ENCODE measurements at places on chromosomes 16 and 17.

DNA sequence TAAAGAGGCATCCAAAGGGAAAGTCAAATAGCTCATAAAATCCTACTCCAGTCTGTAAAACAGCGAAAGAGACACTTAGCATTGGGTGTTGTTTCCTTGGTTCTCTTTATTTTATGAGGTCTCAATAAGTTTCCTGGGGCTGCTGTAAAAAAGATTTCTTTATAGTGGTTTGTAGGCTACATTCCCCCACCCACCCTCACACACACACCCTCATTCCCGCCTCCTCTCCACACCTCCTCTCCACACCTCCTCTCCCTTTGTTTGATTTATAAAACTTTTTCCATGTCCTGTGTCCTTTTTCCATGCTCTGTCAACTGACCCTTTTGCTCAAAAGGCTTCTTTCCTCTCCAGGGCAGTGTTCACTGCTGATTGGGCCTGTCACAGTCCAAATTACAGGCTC lies 178.9 kb upstream of the SOX9 start:
- DNase-seq = no peak

- DNase-seq = no peak
Observed at GRCh38 chr16:82004601-82005000, 6.7 kb downstream of the SDR42E1 start.

DNA sequence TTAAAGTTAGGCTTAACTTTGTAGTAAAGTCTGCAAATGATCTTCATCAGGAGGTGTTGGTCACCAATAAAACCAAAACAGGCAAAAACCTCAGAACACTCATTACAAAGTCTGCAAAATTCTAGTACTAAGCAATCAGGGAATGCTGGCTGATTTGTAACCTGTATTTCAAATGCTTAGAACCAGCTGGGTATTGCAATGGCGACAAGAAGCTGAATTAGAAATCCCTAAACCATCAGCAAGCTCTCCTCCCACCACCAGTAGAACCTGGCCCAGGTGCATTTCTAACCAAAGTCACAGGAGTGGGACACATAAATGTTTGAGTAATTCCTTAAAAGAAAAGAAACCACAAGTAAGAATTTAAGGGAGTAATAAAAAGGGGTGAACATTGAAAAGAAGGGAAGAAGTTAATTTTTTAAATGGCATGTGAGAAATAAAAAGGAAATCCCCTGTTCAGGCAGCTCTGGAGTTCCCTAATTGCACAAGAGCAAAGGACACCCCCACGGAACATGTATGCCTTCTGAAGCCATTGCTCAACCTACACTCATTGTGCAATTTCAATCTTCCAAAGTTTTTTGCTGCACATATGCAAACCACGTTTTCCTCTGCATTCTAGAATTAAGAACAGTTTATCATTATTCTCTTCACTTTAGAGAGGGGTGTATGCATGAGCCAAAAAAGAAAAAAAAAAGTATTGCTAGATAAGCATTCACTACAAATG lies 102.9 kb downstream of the HIC1 start:
- DNase-seq = no peak

DNA sequence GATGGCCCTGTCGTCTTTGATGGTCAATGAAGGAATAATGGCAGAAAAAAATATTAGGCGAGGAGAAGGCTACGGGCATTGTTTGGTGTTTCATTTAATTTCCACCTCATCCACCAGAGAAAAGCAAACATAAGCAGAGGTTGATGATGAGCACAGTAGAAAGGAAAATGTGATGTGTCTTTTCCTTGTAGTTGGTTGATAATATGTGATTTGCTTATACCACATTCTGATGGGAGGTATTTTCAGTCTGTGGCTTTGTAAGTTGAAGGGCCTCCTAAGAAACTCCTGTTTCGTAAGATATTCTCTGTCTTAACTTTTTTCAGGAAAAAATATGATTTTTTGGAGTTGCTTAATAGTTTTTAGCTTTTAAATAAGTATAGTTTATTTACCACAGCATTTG lies 215.7 kb downstream of the PRKCA start:
- no peak for DNase-seq

- DNase-seq = no peak
Observed at GRCh38 chr17:28258347-28258887, 60.6 kb upstream of the TMEM97 start.

DNA sequence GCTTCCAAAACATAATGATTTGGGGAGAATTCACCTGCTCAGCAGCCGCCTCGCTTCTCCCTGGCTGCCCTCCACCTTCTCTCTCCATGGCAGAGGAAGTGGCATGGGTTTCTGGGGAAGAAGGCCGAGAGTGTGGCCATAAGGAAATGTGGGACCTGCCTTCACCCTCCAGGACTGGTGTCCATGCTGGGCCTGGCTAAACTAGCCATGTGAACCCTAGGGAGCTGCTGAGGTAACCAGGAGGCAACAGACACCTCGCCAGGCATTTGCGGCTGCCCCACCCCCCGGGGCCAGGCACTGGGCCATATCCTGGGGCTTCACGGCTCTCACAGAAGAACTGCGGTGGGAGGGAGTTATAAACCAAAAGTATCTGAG lies 9.9 kb upstream of the CMTM4 start:
- no peak for DNase-seq

GRCh38 chr16:4612474-4612931 lies 2.2 kb downstream of the UBALD1 start:
- DNase-seq = no peak

GRCh38 chr17:82348866-82349265 lies 10.2 kb upstream of the TEX19 start:
- no peak for DNase-seq

DNA sequence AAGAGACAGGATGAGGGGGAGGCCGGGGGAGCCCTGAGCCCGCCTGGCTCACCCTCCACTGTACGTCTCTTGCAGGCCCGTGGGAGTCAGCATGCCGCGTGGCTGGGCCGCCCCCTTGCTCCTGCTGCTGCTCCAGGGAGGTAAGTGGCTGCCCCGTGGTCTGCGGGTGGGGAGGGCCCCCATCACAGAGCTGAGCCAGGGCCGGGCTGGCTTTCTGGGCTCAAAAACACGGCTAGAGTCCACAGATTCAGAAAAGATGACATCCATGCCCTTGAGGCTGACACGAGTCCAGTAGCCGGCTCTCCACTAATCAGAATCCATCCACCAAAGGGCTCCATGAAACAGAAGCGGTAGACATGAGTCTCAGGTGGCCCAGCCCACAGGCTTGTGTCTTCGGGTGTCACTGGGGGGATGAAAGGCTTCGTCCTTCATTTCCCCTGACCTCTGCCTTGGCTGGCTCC lies 28.0 kb downstream of the IL21R start:
- DNase-seq = no peak

- DNase-seq = no peak
Observed at GRCh38 chr16:3193221-3194212, 5.5 kb downstream of the OR1F1 start.

DNA sequence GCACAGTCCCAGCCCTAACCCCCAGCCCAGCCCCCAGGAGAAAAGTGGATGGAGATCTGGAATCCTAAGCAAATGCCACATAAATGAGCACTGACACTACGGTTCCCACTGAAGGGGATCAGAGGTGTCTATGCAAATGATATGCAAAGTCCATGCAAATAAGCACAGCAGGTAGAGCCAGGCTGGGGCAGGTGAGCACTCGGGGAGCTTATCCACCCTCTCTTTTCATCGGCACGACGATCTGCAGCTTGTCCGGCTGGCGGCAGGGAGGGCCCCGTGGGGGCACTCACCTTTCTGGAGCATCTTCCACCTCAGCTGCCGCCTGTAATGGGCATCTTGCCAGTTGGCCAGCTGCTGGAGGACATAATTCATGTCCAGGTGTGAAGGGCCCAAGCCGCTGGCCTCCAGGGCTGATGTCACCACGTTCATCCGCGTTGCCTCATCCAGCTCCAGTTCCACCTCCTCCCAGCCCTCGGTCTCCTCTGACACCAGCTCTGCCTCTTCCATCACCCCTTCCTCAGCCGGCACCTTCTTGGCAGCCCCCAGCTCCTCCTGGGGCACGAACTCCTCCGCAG lies 9.9 kb downstream of the HAP1 start:
- no peak for DNase-seq

DNA sequence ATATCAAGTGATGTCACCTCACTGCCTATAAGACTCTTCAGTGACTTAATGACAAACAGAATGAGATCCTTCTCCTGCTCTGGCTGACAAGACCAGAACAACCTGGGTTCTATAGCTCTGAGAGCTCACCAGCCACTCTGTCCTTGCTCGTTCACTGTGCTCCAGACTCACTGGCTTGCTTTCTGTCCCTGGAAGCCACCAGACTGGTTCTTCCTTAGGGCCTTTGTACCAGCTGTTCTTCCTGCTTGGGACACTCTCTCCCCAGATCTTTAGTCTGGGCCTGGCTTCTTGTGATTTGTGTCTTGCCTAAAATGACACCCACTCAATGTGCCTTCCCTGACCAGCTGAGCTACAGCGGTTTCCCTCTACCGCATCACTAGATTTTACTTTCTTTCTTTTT lies 76.1 kb downstream of the FTO start:
- DNase-seq = no peak

DNA sequence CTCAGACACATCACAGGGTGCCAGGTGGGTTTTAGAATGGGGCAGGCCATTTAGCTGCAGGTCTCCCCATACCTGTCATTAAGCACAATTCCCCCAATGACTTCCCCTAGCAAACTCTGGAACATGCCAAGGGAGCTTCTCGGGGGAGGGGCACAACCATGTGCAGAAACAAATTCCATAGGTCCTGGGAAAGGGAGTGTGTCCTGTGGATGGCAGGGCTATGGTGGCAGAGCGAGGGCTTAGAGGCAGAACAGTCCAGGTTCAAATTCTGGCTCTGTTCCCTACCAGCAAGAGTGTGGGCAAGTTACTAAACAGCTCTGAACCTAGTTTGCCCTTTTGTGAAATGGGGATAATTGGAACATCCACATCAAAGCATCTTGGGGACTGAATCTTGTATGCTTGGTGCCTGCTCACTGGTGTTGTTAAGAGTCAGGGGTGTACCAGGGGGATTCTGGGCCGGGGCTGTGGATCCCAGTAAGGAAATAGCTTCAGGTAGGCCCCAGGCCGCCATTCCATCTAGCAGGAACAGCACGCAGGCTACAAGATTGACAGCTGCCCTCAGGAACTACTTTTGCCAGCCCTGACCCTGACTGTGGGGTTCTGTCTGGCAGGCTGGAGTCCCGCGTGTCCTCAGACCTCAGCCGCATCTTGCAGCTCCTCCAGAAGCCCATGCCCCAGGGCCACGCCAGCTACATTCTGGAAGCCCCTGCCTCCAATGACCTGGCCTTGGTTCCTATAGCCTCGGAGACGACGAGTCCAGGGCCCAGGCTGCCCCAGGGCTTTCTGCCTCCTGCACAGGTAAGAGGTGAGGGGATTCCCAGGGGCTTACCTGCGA lies 5.6 kb upstream of the DCAF7 start:
- DNase-seq = no peak

DNA sequence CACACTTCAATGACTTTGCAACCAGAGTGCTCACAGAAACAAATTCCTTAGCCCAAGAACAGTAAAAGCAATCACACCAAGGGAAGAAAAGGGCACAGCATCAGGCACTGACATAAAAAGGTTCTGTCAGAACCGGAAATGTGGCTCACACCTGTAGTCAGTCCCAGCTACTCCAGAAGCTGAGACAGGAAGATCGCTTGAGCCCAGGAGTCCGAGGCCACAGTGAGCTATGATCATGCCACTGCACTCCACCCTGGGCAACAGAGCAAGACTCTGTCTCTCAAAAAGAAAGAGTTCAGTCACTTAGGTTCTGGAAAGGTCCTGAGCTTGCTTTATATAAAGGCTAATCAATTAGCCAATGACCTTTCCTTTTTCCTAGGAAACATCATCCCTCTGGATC lies 22.7 kb downstream of the YWHAE start:
- DNase-seq = no peak

- no peak for DNase-seq
Observed at GRCh38 chr16:47927330-47927729, 228.5 kb downstream of the ABCC12 start.

DNA sequence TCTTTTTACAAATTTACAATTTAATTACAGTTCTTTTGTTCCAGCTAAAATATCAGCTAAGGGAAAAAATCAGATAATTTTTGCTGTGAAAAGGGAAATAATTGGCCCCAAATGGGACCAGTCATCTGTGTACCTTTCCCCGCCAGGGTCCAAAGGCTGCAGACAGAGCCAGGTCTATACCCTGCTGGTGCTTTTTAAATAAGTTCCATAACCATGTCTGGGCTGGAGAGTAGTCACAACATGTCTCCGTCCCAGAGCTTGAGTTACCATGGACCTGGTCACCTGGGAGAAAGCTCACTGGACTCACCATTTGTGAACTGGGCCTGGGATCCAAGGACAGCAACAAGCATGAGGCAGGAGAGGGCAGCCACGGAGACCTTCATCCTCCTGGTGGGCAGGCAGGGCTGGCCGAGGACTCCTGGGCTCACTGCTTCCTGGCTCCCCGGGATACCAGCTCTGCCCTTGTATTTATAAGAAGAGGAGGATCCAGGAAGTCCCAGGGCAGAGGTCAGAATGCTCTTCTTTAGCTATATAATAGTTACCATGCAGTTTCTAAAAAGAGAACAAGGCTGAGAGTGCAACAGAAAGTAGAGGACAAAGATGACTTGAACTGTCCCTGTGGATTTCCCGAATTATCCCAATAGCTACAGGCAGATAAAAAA lies at the start of gene CCL15:
Gene CCL15, minus strand, starts transcription at position 444 of the 662 bp plus-strand sequence. Its CDS starts 61 bp downstream, at position 383.
- no peak for DNase-seq

DNA sequence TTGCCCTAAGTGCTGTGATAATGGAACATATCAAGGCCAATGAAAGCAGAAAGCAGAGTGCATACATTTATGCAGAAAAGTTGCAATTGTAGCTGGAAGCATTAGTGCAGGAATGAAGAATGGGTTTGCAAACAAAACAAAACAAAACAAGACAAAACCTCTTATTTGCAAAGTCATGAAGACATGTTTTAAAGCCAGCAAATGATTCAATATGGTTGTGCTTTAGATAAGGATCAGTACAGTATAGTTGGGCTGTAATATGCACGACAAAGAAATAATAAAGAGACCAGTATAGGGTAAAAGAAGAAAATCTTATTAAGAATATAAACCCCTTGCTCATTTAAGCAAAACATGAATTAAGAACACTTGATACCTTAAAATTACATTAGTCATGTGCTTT lies 398.1 kb downstream of the KIF2B start:
- DNase-seq = no peak

GRCh38 chr16:75565640-75566039 lies 539 bp upstream of the GABARAPL2 start:
- DNase-seq = no peak

- DNase-seq = no peak
Observed at GRCh38 chr17:57245786-57246185, 10.5 kb upstream of the MSI2 start.

DNA sequence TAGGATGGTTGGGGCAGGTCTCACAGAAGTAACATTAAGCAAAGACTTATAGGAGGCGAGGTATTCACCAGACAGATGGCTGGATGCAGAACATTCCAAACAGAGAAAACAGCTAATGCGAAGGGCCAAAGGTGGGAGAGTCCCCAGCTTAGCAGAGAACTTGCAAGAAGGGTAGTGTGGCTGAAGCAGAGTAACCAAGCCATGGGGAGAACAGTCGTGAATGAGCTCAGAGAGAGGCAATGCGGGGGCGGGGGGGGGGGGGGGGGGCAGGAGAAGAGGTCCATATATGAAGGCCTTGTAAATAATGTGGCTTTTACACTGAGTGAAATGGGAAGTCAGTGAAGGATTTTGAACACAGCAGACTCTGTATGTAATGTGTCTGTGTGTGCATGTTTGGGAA lies 81.3 kb downstream of the SMG6 start:
- DNase-seq = no peak
